ENCODE measurements at places on chromosomes 12 and 14.

DNA sequence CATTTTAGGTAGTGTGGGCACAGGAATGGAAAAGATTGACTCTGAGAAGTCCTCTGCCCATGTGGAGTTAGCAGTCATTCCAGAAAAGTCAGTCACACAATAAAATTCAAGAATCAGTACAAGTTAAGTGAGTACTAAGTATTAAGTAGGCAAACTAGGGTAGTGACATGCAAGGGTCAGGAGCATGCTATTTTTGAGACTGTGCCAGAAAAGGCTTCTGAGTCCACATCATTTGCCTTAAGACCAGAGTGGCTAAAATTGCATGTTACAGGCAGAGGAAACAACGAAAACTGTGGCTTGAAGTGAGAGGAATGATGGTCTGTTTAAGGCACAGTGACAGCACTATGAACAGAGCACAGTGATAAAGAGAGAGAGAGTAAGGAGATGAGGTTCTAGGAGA lies 108.9 kb downstream of the SLC6A15 start:
- no peak for DNase-seq

DNA sequence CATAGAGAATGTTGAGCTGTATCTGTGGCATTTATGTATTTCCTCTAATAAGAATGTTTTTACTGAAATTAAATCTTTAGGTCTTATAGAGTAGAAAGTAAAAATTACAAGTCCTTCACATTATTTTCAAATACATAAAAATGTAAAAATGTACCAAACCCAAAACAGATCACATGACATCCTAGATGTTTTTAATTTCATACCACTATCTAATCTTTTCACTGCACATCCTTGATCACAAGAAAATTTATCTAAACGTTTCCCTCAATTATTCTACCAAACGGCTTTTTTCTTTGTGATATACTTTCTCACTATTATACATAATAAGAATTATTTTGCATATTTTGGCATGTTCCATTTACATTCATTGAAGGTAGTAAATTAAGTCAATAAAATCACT lies 18.3 kb downstream of the SGPP1 start:
- no peak for DNase-seq

DNA sequence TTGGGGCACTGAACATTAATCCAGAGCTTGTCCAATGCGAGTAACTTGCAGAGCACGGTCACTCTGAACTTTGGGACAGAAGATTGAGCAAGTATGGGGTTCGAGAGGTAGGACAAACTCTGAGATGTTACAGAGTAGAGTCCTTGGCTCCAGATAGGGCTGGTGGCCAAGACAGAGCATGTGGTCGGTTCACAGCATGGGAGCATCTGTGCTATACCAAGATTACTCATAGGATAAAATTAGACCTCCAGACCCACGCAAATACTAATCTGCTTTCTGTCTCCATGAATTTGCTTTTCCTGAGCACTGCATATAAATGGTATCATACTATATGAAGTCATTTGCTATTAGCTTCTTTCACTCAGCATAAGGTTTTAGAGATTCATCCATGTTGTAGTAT lies 93.4 kb upstream of the TBX5 start:
- no peak for DNase-seq

DNA sequence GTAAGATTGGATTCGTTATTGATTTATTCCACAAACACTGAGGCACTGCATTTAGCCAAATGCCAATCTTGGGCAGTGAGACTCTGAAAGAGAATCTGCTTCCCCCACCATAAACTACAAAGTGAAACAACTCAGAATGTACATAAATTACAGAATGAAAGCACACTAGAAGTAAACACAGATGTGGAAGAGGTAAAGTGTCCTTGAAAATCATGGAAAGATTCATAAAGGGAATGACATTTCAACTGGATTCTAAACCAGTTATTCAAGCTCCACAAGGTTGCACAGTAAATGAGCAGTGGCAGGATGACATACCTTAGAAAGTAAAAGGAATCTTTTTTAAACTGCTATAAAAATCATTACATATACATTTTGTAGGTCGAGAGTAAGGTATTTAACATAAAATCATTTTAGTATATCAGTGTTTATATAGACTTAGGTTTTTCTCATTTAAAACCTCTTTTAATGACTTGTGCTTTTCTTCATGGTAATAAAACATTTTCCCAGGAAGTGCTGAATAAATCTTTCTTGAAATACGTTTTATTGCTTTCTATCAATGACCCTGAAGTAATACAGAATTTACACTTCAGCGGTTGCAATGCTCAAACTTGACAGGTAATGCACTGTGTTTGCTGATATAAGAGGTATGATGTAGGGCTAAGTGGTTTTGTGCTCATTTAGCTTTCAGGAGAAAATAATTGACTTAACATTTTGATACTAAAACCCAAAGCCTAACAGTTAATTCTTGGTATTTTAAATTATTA lies 270.6 kb downstream of the NAV3 start:
- no peak for DNase-seq

GRCh38 chr12:12015073-12015685 lies 55.6 kb upstream of the BCL2L14 start:
- DNase-seq, result no peak

DNA sequence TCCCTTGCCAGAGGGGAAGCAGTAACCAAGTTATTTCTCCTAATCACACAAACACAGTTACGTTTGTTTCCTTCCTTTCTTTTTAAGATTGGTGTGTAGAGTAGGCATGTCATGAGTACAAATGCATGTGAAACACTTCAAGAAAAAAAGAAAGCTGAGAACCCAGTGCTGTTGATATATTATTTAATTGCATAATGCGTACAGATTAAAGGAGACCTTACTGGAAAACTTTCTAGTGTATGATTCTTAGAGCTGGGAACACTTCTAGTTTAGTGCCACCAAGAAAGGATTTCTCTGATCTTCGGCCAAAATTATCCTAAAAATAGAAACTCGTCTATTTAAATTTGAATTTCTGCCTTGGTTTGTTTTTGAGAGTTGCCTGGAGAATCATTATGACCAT lies 365.5 kb downstream of the CCDC91 start:
- DNase-seq, result no peak

DNA sequence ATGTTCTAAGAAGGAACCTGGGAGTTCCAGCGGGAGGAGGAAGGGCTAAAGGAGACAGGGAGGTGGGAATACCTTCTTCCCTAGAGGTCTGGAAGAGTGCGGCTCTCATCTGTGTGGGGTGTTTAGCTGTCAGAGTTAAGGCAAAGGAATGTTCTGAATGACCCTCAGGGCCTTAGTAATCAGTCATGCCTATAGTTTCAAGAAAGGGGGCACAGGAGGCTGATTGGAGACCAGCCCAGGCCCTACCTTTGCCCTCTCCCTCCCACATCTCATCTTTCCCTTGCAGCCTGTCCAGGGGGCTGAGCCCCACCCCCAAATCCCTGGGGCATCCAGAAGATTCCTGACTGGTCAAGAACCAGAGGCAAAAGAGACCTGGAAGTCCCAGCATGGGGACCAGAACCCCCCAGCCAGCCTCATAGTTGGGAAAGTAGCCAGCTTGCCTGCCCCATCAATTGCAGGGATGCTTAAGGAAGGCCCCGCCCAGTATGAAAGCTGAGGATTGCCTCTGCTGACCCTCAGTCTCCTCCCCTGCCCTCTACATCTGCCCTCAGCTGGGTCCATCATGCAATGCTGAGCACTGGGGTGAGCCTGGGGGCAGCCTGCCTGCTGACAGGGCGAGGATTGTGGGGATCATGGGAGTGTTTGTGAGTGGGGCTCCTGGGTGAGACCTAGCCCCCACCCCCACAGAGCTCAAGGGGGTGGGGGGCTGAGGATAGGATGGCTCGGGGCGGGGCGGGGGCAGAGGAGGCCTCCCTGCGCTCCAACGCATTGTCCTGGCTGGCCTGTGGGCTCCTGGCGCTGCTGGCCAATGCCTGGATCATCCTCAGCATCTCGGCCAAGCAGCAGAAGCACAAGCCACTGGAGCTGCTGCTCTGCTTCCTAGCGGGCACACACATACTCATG lies 1.8 kb downstream of the GPR162 start:
- DNase-seq, result no peak

GRCh38 chr14:63091394-63091996 lies 46.2 kb upstream of the KCNH5 start:
- no peak for DNase-seq

DNA sequence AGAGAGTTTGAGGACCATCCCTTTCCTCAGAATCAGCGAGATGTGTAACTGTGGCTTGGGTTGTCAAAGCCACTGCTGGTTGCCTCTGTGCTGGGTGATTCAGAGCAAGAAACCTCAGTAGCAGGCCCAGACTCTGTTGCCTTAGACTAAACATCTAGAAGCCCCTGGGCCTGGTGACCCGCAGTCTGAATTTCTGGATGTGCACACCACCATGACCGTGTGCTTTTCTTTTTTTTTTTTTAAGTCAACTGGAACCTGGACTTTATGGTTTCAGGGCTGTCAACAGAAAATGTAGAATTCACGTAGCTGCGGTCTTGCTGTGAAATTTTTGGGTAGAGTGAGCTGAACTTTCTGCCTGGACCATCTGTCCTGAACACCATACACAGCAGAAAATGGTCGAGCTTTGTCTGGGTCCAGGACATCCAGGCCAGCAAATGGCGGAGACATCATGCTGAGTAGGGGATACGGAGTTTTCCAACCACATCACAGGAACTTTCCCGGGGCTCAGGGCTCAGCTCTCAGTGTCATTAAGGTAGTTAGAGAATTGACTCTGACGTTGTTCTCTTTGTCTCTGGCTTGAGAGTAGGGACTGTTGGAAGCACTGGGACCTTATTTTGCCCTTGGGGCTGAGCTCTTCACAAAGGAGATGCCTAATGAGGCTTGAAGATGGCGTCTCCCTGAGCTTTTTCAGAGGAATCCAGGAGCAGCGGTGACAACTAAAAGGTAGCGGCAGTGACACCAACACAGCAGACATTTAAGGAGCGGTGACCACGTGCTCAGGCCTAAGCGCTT lies 23.0 kb upstream of the BATF start:
- DNase-seq, result no peak

DNA sequence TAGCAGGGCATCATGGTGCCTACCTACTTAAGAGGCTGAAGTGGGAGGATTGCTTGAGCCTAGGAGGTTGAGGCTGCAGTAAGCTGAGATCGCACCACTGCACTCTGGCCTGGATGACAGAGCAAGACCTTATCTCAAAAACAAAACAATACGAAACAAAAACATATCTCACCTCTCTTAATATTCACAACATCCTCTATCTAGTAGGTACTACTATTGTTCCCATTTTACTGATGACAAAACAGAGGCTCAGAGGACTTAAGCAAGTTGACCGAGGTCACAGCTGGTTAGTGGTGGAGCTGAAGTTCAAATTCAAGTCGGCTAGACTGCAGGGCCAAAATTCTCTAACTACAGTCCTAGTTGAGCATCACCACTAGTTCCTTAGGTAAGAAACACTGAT lies 172.3 kb upstream of the EEA1 start:
- no peak for DNase-seq

DNA sequence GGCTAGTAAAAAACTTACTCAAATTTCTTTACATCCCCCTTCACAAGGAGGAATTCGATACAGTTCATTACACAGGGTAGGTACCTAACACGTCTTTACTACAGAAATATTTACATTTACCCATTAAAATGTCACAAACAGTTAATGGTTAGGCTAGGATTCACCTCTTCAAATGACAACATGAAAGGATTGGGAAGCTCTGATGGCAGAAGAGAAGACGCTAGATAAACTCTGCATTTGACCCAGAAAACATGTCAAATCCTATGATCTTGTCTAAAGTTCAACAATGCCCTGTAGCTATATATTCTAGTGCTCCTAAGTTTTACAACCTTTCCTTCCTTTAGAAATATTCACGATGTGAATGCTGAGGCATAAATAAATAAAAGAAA lies 64.8 kb downstream of the DENND5B start:
- DNase-seq, result no peak

DNA sequence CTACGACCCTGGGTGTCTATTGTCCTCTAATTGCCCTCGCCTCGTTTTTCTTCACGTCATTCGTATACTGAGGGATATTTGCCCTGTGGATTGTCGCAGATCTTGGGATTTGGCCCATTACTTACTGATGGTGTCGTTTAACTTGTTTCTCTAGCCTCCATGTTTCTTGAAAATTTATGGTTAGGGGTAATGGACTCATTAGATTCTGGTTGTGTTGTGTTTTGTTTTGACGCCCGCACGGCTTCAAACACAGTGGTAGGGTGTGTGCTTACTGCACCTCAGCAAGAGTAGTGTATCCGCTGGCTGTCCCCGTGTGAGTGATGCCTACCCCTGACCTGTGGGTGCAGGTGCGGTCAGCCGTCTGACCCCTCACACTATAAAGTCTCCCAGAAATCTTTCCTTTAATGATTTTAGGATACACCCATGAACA lies 874 bp upstream of the RNU6-8 start:
- no peak for DNase-seq
